PC-3 (cell line): ENCODE measurements at places on chromosomes 12 and 14.

DNA sequence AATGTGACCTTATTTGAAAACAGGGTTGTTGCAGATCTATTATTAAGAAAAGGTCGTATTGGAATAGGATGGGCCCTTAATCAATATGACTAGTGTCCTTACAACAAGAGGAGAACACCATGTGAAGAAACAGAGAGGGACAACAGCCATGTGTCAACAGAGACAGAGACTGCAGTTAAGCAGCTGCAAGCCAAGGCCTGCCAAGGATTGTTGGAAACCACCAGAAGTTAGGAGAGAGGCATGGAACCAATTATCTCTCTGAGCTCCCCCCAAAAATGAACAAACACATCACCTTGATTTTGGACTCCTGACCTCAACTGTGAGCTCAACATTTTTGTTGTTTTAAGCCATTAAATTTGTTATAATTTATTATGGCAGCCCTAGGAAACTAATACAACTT is 214.6 kb upstream of the PRKD1 start:
- DNase-seq = no peak

DNA sequence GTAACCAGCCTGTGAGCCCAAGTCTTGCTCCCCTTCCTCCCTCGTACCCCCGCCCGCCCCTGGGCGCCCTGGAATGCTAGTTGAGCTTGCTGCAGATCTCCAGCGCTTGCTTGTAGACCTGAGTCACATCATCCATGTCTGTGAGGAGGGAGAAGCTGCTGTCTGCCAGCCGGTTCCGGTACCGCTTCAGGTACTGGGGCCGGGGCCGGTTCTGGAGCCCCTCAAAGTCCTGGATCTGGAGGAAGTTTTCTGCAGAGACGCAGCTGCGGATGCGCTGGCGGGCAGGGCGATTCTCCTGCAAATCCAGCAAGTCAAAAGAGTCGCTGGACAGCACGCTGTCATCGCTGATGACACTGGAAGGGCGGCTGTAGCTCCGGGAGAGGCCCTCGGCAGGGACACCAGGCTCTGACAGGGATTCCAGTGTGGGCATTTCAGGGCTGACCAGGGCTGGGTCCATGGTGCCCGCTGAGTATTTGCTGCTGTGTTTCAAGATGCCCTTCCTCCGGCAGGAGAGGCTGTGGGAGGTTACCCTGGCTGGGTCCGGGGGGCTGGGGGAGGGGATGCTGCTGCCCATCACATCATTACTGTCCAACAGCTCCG is 71.9 kb downstream of the NUAK1 start:
- DNase-seq = no peak

- peak; percentile 90 for DNase-seq
These were observed at the start of gene GALNT4 for GRCh38 chr12:89524541-89525304. GALNT4 (minus strand) TSS chr12:89524796; CDS start chr12:89524549, 247 bp downstream.

DNA sequence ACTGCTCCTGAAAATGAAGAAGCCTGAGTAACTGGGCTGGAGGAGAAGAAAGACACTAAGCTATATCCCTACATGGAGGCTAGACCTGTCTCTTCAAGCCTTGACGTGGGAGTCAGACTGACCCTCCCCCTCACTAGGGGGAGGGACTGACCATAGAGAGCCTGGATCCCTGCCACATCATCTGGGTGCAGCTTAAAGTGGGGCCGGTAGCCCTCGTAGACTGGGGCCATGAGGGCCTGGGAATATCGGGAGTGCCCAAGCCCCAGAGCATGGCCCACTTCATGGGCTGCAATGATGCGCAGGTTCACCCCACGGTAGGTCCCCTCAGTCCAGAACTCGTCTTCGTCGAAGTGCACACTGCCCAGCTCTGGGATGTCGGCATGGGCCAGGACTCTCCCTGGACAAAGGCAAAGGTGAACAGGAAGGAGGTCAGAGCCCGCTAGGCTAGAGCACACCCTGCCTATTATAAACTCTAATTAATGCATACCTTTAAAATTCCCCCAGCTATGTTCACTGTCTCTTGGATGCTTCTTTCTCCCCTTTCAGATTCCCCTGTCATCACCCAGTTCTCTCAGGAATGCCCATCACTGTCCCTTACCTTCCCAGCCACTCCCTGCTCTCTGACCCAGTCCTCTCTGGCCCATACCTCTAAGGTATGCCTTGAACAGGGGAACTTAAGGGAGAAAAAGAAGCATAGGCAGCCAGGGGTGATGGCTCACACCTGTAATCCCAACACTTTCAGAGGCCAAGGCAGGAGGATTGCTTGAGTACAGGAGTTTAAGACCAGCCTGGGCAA is 3.2 kb downstream of the MMP19 start:
- DNase-seq = peak; percentile 35

DNA sequence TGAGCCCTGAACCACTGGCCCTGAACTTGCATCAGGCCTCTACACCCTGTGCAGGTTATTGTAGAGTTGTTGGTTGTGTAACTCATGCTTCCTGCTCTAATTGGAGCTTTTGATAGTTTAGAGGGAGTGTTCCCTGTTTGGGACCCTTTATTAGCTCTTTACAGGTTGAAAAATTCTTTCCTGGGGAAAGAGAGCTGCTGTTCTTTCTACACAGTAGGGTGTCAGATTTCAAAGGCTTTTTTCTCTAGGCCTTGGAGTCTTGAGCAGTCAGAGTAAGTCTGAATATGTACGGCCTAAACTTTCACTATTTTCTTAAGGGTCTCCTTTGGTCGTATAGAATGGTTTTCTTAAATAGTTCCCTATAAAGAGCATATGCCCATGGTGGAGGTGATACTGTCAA is 60.8 kb upstream of the NEDD1 start:
- peak; percentile 7 for DNase-seq

- DNase-seq = no peak
These were observed 849.2 kb upstream of the LRFN5 start for GRCh38 chr14:40757376-40757950.

GRCh38 chr14:36113341-36113740 is 63.2 kb downstream of the PTCSC3 start:
- DNase-seq = no peak

- no peak for DNase-seq
These were observed 2.3 kb upstream of the OTX2 start for GRCh38 chr14:56812364-56813141.

- DNase-seq = no peak
These were observed 834.7 kb downstream of the GALC start for GRCh38 chr14:87158283-87158682.

GRCh38 chr14:60278350-60278749 is 29.3 kb downstream of the PPM1A start:
- DNase-seq = no peak

DNA sequence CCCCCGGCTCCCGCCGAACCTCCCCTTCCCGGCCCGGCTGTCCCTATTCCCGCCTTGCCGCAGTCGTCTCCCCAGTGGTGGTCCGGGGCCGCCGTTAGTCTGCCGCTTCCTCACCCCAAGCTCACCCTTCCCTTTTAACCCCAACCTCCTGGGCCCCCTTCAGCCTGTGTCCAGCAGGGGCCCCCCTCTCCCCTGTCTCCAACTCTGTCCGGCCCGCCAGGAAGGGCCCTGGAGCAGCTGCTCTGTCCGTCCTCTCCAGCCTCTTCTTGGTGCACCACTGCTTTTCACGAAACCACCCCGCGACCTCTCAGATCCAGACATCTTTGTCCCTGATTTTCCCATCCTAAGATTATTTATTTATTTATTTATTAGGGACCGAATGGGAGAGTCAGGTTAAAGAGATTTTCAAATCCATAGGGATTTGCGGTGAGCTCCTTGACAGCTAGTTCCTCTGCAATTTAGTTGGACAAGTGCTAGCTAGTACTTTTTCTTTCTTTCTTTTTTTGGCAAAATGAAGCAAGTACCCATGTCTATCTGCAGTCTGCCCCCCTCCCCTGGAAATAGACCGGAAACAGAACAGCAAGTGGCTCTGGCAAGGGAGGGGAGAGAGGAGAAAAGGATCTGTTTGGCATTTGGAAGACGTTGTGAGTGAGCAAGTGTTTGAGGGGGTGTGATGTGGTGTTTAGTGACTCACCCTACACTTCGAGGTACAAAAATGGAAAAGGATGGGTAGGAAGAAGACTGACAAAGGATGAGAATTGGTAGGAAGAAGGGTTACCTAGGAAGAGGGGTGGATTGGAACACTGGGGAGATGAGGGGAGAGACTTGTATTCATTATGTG is 632 bp downstream of the UBR7 start:
- DNase-seq = peak; percentile 51

GRCh38 chr12:80598004-80598606 is 109.3 kb upstream of the MYF6 start:
- DNase-seq = peak; percentile 72

DNA sequence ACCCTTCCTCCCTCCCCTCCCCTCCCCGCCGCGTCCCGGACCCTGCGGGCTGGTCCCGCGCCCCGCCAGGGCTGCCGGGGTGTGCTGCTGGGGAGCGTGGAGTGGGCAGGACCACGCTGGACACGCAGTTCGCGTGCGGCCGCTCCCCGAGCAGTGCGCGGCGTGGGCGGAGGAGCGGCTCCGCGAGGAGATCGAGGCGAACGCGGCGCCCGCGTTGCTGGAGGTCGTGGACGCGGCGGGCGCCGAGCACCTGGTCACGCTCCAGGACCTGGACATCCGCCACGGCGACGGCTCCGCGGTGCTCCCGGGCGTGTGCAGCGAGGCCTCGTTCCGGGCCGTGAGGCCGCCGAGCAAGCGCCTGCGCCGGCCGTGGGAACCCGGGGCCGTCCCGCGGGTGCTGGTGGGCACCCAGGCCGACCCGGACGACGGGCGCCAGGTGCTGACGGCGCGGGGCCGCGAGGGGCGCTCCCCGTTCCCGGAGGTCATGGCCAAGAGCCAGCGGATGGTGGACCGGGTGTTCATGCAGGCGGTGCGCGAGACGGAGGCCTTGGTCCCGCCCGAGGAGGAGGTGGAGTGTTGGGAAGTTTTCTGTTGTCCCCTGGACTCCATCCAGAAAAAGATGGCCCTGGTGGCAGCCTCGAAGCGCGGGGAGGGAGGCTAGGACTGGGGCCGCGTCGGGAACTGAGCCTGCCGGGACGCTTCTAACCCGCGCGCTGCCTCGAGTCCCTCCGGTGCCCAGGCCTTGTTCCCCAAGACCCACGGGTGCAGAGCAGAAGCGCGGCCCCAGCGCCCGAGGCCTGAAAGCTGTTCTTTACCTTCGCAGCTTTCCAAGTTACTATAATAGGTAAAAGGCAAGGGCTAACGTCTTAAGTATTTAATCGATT is 54.7 kb upstream of the EIF5 start:
- DNase-seq = no peak

DNA sequence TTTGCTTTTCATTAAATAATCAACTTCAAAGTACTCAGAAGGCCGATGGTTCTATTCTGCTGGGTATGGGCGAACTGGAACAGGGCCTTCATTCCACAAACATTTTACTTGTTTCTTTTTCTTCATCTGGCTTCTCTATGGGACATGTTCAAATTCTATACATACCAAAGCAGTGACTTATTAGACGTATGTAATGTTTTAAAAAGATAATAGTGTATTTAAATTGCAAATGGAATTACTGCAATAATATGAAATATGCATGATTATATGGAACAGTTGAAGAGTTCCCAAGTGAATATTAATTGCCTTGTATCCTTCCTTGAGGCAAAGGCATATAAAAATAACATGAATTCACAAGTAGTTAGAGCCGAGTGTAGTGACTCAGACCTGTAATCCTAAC is 75.5 kb downstream of the FAR2 start:
- peak; percentile 41 for DNase-seq

DNA sequence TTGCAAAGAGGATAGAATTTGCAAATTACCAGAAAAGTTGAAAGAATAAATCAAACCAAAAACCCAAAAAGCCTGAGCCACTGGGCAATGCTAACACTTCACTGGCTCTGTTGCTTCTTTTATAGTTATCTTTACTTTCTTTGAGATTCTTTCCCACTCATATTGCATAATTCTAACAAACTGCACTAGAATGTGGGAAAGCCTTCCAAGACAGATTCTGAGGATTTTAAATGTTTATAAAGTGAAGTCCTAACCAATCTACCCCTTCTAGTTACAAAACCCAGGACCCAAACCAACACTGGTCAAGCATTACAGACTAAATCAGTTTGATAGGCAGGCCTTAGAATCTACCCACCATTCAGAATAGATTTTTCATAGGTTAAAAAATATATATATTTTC is 150.9 kb downstream of the MED13L start:
- DNase-seq = no peak

DNA sequence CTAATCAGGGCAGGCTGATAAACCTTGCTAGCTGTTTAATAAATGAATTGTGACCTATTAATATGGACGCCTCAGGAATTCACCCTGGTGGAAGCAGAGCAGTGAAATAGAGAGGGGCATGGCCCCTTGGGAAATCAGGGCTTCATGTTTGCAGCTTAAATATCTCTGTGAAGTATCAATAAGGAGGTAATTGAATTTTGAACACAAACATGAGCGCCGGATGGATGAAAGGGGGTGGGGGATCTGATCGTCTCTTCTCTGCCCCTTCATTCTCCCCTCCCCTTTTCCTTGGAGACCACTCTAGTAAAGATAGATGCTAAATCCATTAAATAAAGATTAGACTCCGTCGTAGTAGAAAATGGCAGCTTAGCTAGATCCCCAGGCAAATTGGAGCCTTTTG is 70.5 kb downstream of the LIN52 start:
- DNase-seq = no peak

GRCh38 chr14:73452341-73453186 is 5.8 kb downstream of the NUMB start:
- DNase-seq = peak; percentile 95

GRCh38 chr14:105343194-105343593 is 28.6 kb downstream of the PACS2 start:
- DNase-seq = no peak

GRCh38 chr12:66152732-66153131 is 17.1 kb downstream of the TMBIM4 start:
- peak; percentile 27 for DNase-seq

GRCh38 chr14:89603938-89604480 is 187.0 kb upstream of the FOXN3 start:
- no peak for DNase-seq

DNA sequence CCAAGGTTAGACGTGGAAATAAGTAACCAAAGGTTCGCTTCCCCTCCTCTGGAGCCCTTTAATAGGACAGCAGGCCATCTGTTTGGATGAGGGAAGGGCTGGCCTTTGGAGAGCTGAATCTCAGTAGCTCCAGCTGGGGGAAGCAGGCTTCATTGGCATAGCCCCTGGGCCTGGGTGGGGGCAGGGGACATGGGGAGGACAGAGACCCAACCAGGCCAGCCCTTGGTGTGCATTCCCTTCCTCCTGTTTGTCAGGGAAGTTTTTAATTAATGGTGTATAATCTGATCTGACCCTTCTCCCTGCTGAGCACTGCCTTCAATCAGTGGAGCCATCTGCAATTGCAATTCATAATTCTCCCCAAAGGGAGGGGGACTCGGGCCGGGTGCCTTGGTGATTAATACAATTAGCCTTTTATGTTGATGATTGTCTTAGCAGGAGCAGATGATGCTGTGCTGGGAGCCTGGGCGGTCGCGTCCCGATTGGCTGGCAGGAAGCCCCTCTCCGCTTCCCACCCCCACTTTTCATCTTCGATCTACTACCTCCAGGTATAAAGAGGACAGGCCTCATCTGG is 6.4 kb downstream of the AQP6 start:
- no peak for DNase-seq

DNA sequence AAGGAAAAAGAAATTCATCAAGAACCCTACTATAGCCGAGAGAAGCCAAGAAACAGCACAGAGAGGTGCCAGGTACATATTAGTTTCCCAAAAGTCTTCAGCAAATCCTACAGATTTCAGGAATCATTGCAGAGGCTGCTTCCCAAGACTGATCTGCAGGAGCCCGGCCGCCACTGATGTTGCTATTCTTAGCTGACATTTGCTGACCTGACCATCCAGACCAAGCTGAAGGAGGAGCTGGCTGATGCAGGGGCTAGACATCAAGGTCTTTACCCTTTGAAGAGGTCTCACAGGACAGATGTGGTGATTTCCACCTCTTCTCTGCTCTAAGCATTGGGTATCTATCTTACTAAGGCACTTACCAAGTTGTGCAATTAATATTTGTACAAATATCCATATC is 444.8 kb upstream of the SOX5 start:
- no peak for DNase-seq
